ENCODE measurements at places on chromosomes 3 and 15.

- no peak for DNase-seq
Measured at GRCh38 chr3:124562769-124563168, 167.5 kb upstream of the UMPS start.

DNA sequence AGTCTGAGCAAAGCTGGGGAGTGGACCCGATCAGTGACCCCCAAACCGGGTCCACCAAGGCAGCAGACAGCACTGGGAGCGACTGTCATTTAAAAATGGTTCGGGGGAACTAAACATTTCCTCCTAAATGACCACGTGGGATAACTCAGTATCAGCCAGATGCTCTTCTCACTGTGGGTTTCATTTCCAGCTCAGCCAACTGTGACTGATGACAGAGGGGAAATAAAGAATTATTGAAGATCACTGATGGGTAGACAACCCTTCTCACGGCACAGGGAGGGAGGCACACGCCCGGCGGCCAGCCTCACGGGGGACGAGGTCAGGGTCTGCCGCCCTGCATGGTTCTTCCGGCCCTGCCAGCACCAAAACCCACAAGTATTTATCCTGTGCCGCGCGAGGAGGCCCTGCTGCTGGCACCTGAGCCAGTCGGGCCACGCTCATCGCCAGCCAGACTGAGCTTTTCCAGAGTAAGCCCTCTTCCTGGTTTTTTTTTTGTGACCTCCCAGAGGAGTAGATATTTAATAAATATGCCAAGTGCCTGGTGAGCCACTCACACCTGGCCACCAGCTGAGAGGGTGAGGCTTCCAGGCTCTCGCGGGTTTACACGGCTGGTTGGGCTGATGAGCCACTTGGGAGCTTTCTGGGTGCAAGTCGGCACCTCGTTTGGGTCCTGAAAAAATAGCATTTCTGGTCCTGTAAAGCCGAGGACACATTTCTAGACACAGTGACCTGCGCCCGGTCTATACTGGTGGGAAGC, 6.2 kb downstream of the MELTF start:
- DNase-seq: no peak

- DNase-seq: no peak
Measured at GRCh38 chr15:91335702-91336101, 235.6 kb downstream of the SV2B start.

GRCh38 chr3:190697901-190698300, 164.6 kb downstream of the GMNC start:
- DNase-seq: no peak

GRCh38 chr15:99106417-99107220, 1.7 kb downstream of the SYNM start:
- DNase-seq: no peak

- DNase-seq: no peak
Measured at GRCh38 chr15:42035435-42035761, 14.6 kb upstream of the PLA2G4E start.

GRCh38 chr3:126798521-126798920, 94.5 kb downstream of the CHCHD6 start:
- no peak for DNase-seq

- DNase-seq: no peak
Measured at GRCh38 chr3:43784640-43785011, 93.9 kb downstream of the ABHD5 start.

GRCh38 chr3:179610066-179610465, 5.5 kb downstream of the NDUFB5 start:
- no peak for DNase-seq

- no peak for DNase-seq
Measured at GRCh38 chr15:92082006-92082843, 228.7 kb downstream of the SLCO3A1 start.

GRCh38 chr3:195004512-195005250, 266.3 kb downstream of the XXYLT1 start:
- no peak for DNase-seq

- DNase-seq: no peak
Measured at GRCh38 chr3:134879990-134880389, 84.9 kb downstream of the EPHB1 start.

- no peak for DNase-seq
Measured at GRCh38 chr3:127682561-127682960, 9.8 kb downstream of the ABTB1 start.

- no peak for DNase-seq
Measured at GRCh38 chr15:67118808-67119207, 53.4 kb downstream of the SMAD3 start.

DNA sequence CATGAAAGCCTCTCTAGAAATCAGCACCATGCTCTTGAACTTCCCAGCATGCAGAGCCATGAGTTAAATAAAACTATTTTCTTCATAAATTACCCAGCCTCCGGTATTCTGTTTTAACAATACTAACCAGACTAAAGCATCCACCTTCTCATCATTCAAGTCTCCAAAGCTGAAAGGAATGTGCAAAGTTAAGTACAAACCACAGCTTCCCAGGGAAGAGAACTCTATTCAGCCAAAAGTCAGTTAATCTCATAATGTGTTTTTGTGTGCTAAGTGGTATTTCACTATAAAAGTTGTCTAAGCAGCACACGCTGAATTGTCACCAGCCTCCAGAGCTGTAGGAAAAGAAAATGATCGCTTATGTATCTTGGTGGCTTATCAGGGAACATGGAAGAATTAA, 135.5 kb upstream of the KCNH8 start:
- DNase-seq: no peak

- DNase-seq: no peak
Measured at GRCh38 chr3:20121088-20121487, 64.9 kb downstream of the SGO1 start.

DNA sequence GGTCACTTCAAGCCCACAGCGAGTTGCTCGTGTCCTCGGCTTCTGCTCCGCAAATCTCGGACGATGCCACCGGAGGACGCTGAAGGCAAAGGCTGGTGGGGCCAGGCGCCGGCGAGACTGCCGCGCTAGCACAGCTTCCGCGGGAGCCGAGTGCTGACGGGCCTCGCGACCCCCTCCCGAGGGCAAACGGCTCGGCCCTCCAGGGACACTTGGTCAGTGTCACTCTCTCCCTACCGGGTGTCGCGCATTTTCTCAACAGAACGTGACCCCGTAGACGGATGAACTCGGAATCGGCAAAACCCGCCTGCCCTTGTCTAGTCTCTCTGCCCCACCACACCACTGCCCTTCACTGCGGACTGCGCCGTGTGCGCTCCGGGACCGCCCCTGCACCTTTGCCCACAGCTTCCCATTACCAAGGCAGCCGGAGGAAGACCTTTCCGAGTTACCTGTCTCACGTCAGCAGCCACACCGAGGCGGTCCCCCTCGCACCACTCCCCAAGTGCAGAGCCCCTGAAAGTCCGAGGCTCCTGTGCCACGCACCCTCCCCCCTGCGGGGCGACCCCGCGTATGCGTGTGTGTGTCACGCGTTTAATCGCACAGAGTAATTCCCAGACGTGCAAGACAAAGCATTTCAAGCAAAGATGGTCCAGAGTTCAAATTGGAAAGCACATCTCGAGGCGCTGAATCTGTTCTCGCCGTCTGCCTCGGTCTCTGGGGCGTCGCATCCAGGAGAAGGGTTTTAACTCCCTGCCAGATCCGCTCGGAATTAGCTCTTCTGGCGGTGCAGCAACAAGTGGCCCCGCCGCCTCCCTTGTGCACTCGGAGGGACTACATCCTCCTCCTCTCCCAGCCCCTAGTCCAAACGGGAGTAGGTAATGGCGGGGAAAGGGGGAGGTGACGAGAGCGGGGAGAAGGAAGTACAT, 245.0 kb upstream of the TOPAZ1 start:
- no peak for DNase-seq

GRCh38 chr3:33768578-33769330, 29.7 kb upstream of the PDCD6IP start:
- no peak for DNase-seq

DNA sequence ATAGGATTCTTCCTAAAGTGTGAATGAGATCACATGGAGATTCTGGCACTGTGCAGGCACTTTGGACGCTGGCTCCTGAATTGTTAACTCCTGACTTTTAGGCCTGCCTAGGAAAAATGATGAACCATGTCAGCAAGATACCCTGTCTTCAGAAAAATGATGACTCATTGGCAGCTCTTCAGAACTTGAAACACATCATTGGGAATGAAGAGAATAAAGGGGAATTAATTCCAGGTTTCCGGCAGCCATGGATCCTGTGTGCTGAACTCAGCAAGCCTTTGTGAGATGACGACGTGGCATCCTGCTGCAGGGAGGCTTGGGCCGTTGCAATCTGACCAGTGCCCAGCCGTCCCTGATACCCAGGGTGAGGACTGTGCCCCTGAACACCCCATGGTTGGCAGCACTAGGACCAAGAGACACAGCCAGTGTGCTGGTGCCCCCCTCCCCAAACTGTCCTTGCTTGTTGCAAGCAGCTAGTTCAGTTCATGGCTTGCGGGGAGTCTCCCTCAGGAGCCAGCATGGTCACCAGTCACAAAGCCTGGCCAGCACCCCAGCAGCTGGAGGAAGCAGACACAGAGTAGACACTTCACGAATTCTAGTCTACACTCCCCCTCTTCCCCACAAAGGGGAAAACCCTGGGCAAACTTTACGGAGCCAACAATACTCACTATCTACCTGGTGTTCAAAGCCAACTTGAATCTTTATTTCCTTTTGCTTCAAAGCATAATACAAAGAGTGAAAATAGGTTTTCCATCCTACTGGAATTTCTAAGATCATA, 7.8 kb upstream of the LIPC start:
- DNase-seq: no peak

DNA sequence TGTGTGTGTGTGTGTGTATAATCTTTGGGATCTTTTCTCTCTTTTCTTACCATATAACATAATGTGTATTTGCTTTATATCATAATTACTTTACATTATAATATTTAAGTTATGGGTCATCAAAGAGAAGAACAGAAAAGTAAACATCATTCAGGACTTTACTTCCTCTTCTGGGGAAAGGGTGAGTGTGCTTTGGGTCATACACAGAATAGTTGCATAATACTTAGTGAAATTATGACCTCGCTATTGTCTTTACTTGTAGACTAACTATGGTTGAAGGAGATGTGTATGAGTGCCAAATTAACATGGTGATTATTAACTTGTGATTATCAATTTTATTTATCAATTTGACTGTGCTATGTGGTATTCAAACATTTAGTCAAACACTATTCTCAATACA, 1086.9 kb downstream of the DIPK2A start:
- no peak for DNase-seq

GRCh38 chr3:56314842-56315241, 153.4 kb downstream of the ERC2 start:
- no peak for DNase-seq

- DNase-seq: no peak
Measured at GRCh38 chr3:159865041-159865579, 123.5 kb upstream of the IL12A start.

DNA sequence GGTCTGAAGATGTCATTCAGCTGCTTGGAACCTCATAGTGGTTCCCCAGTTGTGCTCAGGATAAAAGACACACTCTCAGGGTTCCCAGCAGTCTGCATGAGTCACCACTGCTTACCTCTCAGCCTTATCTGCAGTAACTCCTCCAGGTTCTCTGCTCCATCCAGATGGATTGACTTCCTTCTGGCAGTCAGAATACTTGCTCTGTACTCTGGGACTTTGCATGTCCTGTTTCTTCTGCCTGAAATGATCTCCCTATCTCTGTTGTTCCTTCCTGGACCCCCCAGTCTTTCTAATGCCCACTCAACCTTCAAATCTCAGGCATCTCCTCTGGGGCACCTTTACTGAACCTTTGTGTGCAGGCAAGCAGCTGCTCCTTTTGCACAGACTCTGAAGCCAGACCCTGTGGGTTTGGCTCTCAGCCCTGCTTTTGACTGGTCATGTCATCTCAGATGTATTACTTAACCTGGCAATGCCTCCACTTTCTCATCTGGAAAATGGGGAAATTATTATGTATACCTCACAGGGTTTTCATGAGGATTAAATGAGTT, 38.4 kb downstream of the ITPR1 start:
- DNase-seq: no peak

DNA sequence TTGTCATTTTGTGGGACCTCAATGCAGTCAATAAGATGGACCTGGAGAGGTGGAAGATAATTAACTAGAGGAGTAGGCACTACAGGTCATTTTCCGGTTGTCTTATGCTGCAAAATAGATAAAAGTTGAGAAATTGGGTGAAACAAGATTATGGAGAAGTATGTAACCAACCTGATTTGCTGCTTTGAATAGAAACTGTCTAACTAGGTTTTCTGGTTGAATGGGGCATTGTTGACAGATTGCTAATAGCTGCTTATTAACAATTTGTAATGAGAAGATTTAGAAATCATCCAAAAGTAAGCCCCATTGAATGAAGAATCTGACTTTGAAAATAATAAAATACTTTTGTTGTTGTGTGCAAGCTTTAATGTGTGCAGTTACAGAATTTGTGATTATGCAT, 26.2 kb downstream of the PIAS1 start:
- DNase-seq: no peak

GRCh38 chr3:56222866-56223265, 245.4 kb downstream of the ERC2 start:
- DNase-seq: no peak

- DNase-seq: no peak
Measured at GRCh38 chr3:72479651-72480215, 368.5 kb downstream of the SHQ1 start.

- DNase-seq: no peak
Measured at GRCh38 chr15:67253101-67253500, 1.4 kb downstream of the AAGAB start.

DNA sequence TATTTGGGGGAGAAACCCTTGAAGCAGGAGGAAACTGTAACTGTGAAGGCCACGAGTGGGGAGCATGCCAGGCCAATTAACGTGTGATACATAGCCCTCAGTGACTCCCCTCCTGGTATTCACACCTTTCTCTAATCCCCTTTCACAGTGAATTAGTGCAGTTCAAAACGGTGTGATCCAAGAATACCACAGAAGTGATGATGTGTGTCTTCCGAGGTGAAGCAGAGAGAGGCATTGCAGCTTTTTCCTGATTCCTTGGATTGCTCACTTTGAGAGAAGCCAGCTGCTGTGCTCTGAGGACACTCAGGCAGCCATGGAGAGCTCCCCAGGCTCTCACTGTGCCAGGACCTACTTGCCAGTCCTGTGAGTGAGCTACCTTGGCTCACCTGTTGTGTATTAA, 17.3 kb downstream of the NIPA2 start:
- DNase-seq: no peak

Data from stimulated activated CD4-positive, alpha-beta T cell treated with anti-CD3 and anti-CD28 coated beads, Interleukin-15, amount 100 ng/mL, for 48 hours (primary cell).